ENCODE measurements at places on chromosomes 3 and 15.

DNA sequence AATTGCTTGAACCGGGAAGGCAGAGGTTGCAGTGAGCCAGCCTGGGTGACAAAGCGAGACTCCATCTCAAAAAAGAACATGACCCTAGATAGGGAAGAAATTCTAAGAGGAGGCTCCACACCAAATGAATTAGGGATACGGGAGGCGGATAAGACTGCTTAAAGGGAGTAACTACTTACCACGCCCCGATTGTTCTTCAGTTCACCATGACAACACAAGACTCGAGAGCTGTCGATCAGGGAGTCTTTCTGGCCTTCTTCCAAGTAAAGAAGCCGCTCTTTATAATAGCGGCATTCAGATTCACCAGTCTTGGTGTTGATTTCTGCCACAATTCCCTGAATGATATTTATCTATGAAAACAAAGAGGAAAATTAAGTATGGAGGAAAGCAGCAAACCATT lies 53.9 kb upstream of the TASOR start:
- DNase-seq, result no peak

GRCh38 chr3:143222981-143223380 lies 103.4 kb downstream of the CHST2 start:
- no peak for DNase-seq

DNA sequence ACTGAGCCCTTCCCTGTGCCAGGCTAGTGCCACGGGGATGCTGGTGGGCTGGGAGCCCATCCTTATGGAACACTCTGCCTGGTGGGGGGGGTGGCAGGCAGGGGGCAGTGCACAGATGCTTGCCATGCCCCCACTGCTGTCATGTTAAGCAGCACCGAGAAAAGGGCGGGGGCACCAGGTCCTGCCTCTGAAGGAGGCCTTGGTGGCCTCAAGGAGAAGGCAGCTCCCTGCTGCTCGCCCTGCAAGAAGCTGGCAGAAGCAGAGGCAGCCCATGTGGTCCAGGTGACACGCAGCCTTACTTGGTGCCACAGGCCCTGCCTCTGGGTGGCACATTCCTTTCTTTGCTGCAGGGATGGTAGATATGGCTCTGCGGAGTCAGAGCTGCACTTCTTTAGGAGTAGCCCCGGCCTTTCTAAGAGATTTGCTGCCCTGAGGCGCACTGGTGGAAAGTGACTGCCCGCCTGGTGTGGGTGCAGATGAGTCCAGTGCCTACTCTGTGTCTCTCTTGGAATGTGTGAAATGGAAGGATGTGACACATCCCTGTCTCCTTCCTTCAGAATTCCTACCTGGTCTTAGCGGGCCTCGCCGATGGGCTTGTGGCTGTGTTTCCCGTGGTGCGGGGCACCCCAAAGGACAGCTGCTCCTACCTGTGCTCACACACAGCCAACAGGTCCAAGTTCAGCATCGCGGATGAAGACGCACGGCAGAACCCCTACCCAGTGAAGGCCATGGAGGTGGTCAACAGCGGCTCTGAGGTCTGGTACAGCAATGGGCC lies 145.8 kb downstream of the LRRK1 start:
- DNase-seq, result no peak

DNA sequence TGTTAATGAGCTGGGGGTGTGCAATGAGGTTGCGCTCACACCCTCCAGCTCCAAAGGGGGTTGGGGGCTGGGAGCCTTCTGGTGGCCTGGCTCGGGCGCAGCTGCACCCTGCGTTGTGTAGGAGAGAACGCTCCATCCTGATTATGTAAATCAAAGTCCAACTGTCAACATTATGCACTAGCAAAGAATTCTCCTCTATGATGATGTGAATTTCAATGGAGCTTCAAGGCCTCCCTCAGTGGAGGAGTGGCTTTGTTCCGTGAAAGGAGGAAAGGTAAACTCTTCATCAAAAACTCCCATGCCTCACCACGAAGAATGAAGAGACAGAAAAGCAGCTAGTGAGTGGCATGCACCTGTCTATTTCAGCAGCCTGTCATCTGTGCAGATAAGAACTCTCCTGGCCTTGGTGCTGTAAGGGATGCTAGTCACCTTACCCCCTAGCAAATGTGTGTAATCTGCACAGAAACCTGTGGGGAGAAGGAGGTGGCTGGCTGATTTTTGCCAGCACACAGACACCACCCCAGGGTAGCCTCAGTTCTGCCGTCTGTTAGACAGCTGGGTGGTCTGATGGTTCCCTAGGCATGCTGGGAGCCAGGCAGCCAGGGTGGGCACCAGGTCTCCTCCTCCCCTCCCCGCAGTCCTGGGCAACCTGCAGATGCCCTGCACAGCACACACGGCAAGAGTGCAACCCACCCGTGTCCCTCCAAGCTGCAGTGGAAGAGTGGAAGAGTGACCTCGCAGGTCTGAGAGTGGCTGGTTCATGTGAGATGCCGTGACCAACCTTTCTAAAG lies 47.0 kb upstream of the TRPM1 start:
- no peak for DNase-seq

GRCh38 chr3:185981621-185982020 lies 43.8 kb upstream of the TRA2B start:
- DNase-seq, result no peak

DNA sequence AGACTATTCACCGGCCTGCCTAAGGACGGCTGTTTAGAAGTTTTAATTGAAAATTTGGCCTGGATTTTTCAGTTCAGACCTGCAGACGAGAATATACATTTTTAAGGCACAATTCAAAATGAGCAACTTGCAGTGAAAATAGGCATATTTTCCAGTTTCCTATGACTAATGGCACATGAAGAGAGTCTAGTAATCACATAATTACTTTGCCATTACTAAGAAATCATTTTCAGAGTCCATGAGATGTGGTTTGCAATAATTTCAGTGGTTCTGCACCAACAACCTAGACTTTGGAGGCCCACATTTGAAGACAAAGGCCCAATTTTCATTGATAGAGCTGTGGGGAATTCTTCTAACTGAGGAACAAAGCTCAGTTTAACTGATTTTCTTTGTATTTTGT lies 205.3 kb downstream of the SOX2 start:
- DNase-seq, result no peak

- peak; percentile 76 for DNase-seq
Observed at GRCh38 chr15:95932676-95933075, 397.8 kb upstream of the NR2F2 start.

GRCh38 chr15:73273181-73274002 lies 95.4 kb downstream of the HCN4 start:
- DNase-seq, result peak; percentile 25

- DNase-seq, result no peak
Observed at GRCh38 chr15:56320861-56321260, 44.4 kb upstream of the TEX9 start.

GRCh38 chr3:45518376-45519135 lies 76.0 kb upstream of the LIMD1 start:
- no peak for DNase-seq

GRCh38 chr3:150741497-150742140 lies 21.4 kb downstream of the SIAH2 start:
- DNase-seq, result no peak

DNA sequence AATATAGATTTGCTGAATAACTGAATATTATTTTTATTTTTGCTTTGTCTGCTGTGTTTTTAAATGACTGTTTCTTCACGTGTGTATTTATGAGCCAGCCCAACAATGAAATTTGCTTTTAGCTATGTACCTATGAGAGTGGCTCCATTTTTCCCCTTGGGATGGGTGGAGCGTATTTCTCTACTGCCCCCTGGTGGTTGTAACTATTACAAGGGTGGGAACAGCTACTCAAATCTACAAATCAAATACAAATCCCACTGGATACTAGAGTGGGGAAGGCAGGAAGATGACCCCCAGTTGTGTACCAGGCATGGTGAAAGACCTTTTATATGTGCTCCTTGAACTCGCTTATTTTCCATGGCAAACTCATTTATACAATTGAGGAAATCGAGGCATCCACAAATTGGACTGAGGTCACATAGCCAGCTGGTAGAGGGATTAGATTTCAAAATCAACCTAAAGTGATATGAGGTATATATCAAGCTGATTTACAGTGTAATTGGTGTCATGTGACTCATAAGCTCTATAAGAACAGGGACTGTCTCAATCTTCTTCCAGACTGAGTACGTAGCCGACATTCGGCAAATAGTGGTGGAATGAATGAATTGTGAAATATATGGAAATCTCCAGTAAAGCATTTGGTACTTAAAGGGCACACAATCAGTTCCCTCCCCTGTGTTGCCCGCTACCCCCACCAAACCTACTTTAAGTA lies 69.5 kb upstream of the VEPH1 start:
- DNase-seq, result no peak

GRCh38 chr3:32951410-32951811 lies at the start of gene CCR4:
Gene CCR4 (plus strand): TSS chr3:32951644. CDS start chr3:32953423, 1,779 bp downstream.
- DNase-seq, result no peak

DNA sequence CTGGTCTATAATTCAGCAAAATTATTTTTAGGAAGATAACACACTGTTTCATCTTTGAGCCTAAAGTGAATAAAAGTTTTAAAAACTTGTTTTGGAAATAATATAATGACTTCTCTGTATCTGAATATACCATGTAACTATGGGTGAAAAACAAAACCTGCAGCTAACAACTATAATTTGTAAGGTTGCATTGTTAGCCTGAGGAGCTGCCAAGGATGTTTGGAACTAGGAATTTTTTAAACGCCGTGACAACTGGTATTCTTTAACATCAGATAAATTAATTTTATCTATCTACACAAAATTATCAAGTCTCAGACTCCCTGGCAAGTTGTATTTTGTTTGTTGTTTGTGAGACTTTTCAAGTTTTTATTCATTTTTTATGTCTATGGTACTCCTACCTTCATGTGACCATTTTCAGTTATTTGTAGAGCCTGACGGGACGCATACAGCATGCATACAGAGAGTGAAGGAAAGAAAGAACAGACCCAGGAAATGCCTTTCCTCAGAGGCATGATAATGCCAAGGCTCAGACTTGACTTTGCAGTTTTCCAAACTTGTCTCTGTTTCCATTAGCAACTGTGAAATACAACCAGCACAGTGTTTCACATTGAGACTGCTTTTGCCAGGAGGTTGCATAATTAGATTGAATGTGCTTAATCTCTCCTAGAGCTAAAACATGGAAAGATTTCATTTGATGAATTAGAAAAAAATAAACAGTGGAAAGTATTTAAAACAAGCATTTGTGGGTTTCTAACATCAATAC lies 60.8 kb upstream of the ARHGEF26 start:
- no peak for DNase-seq

DNA sequence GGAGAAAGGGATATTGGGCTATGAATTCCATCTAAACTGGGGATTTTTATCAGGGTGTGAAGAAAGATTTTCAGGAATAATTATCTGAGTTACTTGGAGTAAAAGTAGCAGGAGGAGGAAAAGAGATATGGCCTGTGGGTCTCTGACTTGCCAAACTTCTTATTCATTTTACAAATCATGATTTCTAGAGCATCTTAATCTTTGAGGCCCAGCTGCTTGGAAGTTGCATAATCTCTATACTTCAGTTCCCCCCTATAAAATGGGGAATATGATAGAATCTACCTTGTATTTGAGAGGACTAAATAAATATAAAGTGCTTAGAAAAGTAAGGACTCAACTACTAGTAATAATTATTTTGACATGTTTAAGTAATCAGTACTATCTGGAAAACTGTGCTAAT lies 11.0 kb upstream of the GABPB1 start:
- no peak for DNase-seq

DNA sequence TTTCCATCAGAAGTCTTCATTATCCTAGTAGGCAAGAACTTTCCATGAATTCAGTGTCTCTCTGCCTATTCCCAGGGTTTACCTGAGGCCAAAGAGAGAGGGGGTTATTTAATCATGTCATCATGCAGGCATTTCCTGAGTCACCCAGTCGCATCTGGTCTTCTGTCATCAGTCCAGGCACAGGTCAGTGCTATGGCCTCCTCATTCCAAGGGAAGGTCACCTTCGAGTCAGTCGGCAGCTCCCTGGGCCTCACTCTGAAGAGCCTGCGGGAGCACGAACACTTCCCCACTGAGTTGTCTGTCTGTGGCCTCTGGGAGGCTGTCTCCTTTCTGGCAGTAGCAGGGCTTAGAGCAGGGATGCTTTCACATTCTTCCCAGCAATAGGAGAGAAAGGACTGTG lies 26.2 kb upstream of the LRTM1 start:
- peak; percentile 63 for DNase-seq

GRCh38 chr3:13504161-13504831 lies 24.2 kb downstream of the HDAC11 start:
- DNase-seq, result no peak

- DNase-seq, result no peak
Observed at GRCh38 chr3:11091088-11091590, 63.2 kb upstream of the HRH1 start.

- no peak for DNase-seq
Observed at GRCh38 chr3:62875558-62876002, 364 bp upstream of the CADPS start.

DNA sequence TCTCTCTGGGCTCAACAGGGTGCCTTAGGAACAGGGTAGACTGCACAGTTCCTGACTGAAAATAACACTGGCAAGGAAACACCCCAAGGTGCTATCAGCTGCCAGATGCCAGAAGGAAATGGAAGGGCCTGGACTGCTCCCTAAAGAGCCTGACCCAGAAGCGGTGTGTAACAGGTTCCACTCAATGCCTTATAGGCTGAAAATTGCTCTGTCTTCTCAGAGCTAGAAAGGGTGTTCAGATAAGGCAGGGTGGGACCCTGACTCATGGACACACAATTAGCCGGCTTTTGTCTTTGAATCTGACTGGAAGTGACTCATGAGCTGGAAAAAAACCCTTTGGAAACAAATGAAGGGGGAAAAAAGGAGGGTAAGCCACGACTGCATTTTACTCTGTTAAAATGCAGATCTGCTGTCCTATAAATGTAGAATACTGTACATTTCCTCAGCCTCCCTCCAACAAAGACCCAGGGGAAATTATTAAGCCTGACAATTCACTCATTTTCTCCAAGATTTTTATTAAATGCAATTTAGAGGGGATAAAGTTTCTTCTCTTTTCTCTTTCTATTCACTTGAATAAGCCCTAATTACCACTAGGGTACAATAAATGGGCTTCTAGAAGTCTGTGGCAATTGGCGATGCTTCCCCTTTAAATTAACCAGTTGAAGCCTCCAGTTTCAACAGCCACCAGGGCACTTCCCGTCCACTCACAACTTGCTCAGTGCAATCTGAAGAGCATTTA lies 160.2 kb upstream of the TBL1XR1 start:
- no peak for DNase-seq

GRCh38 chr3:12884790-12885582 lies 43.6 kb upstream of the RPL32 start:
- DNase-seq, result no peak

- DNase-seq, result peak; percentile 97
Observed at GRCh38 chr3:72273615-72274014, 488.7 kb upstream of the PROK2 start.
